NCI-H1930 (cell line): ENCODE measurements at places on chromosomes 16 and 17.

DNA sequence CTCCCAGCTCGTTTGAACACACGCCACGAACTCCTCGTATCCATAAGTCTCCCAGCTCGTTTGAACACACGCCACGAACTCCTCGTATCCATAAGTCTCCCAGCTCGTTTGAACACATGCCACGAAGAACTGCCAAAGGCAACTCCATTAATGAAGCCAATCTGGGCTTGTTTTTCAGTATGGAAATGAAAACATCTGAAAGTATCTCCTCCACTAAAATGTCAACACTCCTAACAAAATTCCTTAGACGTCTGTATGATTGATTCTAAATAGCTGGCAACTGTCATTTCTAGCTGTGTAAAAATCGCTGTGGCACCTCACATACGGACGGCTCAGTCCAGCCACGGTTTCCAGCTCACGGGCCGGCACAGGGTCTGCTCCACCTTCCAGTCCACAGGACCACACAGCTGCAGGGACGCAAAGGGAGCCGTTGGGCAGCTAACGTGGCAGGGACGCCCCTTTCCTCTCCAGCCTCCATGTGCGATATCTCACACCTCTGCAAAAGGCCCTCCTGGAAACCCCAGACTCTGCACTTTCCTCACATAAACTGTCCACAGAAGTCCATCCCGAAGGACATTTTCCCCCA is 67.1 kb upstream of the METRNL start:
- no peak for DNase-seq

DNA sequence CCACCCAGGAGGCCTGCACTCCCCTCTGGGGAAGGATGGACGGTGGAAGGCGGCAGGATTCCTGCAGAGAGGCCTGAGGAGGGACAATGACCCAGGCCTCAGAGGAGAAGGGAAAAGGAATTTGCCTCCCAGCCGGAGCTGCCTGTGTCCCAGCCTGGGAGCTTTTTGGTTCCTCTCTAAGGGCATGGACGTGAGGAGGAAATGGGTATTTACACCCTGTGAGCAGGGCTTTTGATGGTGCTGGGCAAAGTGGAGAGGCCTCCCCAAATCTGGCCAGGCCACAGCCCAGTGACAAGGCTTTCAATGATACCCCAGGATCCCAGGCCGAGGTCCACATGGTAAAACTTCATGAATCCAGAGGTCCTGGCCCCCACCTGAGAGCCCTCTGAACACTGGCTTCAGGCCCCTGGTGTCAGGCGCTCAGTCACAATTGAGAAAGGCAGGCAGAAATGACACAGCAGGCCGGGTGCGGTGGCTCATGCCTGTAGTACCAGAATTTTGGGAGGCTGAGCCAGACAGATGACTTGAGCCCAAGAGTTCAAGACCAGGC is 56.0 kb upstream of the DOC2B start:
- DNase-seq: no peak

DNA sequence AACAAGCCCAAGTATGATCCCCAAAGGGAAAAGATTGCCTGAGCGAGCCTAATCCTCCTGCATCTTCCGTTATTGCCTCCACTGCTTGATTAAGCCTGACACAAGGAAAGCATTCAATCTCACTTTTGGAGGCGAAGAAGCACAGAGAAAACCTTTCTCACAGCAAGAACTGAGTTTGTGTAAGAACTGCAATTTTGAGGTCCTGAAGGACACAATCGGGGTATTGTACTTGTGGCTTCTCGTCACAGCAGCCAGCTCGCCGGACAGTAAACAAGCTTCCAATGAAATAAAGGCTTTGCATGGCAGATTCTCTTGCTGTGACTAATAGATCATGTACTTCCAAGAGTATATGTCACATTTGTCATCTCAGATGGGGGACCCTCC is 18.7 kb upstream of the FOXF1 start:
- DNase-seq: no peak

DNA sequence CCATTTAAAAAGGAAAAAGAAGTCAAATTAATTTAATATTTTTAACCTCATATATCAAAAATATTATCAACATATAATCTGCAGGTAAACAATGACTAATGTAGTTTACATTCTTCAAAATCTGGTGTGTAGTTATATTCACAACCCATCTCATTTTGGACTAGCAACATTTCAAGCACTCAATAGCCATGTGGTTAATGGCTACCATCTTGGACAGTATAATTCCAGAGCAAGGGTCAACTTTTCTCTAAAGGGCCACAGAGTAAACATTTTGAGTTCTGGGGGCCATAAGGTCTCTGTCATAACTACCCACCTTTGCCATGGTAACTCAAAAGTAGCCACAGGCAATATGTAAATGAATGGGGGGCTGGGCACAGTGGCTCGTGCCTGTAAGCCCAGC is 153.9 kb downstream of the PARN start:
- no peak for DNase-seq

- DNase-seq: no peak
Observed at GRCh38 chr16:20393801-20394577, 10.5 kb downstream of the PDILT start.
